ENCODE measurements at places on chromosomes 3 and 15.

DNA sequence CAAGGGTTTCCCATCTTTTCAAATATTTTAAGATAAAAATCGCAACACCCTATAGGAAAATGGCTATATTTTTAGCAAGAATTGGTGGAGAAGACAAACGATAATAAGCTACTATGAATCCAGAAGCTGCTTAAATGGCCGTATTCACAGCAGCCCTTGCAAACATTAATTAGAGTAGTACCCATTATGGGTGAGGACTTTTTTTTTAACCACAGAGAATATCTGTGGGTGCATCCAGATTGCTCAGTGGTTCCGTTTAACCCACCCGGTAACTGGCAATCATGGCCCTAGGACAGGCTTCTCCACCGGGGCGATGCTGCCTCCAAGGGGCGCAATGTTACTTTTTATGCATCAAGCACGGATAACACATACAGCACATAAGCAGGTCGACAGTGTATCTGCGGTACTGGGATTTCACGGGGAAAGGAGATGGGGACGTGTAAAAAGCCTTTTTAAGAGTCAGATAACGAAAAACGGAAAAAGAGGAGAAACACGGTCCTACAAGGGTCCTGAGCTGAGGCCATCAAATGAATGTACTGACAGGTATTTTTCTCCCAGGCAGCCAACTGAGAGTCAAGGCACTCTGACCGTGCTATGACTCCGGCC is 968 bp upstream of the TMEM266 start:
- no peak for DNase-seq

- DNase-seq = no peak
Measured at GRCh38 chr15:48981941-48982340, 18.2 kb upstream of the SHC4 start.

GRCh38 chr3:37852771-37853170 is 8.9 kb upstream of the CTDSPL start:
- DNase-seq = no peak

DNA sequence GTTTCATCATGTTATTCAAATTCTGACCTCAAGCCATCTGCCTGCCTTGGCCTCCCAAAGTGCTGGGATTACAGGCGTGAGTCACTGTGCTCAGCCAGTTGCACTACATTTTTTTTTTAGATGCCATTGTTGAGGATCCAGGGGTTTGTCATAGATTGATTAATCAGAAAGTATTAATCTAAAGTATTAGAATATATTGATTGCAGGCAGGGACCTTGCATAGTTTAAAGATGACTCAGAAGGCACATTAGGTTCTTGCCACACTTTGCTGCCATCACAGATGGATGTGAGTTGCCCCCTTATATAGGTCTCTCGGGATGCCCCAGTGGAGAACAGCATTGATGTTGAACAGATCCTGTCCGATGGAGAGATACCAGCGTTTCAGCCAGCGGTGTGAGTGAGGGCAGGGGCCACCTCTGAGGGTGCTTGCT is 41.1 kb downstream of the IGF1R start:
- DNase-seq = no peak

DNA sequence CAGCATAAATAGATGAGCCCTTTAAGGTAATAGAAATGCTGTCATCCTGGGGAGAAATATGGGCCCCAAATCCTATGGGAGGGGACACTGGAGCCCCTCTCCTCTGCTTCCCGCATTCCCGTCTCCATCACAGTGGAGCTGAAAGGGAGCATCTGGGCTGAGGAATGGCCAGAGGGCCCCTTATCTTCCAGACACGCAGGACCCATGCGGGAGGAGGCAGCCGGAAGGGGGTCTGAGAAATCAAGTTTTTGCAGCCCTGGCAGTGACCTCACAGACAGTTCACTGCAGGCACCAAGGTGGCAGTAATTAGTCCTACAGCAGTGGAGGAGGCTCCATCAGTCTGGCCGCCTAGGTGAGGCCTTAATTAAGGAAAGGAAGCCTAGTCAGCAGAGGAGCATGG is 80.2 kb downstream of the RAB11A start:
- DNase-seq = no peak

DNA sequence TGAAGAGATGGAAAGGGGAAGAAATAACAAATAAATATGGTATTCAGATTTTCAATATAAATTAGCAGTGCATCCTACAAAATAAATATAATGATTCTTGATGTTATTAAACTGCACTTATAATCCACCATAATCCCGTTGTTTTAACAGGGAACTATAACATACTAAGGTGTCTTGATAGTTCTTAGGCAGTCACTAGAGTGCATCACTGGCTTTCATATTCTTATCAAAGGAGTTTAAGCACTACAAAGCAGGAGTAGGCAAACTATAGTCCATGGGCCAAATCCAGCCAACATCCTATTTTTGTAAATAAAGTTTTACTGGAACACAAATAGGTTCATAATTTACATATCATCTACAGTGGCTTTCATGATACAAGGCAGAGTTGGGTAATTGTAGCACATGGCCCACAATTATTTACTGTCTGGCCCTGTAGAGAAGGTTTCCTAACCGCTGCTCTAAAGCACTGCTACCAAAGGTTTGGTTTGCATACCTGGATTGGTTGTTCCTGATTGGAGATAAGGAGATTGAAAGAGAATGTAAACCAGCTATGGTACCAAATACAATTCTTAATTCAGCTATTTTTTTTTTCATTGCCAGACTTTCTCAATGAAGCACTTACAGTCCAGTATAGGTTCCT is 104.3 kb downstream of the ZNF280D start:
- no peak for DNase-seq

DNA sequence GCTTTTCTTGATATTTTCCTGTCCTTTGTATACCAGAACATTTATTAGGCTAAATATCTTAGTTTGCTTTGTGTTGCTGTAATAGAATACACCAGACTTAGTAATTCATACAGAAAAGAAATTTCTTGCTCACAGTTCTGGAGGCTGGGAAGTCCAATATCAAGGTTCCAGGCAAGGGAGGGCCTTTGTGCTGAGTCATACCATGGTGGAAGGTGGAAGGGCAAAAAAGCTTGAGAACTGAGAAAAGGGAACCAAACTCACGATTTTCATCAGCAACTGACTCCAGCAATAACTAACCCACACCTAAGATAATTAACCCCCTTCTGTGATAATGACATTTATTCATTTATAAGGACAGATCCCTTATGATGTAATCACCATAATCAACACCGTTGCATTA is 496.9 kb upstream of the SUCLG2 start:
- no peak for DNase-seq
